ENCODE measurements at places on chromosomes 7 and 10. TPM values are rescaled to one million over a fixed set of nuclear protein-coding genes. Genes with fewer than 3 reads are reported as not detected.

DNA sequence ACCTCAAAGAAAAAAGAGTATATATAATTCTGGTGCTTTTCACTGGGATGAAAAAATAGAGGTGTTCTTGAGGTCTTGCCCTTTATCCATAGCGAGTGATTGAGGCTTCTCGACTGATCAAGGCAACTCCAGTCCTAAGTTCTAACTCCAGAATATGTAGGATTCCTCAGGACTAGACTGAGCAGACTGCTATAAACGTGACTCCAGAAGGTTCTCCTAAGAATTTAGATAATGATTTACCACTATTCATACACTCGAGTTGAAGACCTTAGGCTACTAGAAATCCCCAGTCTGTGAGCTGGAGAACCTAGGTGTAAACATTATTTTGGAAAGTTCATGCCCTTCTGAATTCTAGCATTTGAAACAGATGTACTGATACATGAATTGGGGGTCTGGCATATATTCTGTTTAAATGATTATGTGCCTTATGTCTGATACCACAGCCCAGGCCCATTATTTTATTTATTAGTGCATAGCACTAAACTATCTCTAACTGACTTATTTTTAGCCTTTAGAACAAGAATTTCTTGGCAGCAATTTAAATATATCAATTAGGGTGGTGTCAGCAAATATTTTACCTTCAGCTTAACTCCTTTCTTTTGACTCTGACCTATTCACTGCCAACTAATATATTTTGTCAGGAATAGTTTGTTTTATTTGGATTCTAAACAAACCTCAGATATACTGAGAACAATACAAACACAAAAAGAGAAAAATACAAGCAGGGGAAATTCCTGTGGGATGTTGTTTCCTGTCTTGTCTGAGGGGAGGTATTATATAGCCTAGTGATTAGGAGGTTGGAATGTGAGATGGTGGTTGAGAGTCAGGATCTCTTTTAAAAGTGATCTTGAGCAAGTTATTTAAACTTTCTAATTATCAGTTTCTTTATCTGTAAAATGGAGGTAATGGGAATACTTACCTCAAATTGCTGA is 75.8 kb downstream of the PODXL start:
- no peak for DNase-seq

DNA sequence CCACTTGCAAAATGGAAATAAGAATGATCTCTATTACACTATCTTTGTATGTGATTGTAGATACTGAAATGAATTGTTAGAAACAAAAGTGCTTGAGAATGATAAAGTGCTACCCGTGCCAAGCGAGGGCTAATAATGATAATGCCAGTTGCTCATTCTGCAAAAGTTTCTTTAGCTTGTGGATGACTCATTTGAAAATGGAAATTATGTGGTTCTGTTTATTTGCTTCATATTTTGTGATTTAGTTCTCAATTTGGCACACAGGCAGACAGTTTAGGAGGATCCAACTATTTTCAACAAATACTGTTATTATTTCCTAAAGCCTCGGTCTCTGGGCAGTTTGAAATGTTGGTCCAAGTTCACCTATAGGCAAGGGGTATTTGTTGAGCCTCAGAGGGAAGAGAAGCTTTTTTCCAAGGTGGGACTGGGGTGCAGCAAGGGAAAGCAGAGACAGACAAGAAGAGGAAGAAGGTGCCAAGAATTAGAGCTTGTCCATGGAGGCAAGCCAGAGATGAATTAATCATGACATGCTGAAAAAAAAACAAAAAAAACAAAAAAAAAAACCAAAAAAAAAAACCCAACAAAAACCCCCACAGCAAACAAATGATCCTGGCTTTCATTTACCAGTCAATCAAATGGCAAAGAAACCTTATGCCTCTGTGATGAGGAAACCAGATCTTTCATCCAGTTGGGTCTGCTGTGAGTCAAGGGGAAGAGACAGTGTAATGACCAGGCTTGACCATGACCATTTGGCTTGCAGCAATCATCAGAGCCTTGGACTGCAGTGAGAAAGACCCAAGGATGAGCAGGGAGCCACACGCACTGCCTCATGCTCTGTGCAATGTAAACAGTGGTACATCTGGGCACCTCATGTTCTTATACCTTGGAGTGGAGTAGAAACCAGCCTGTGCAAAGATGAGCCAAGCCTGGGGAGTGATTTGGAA is 285.0 kb upstream of the HABP2 start:
- no peak for DNase-seq

GRCh38 chr7:66362136-66362535 is 157.0 kb downstream of the TPST1 start:
- no peak for DNase-seq

GRCh38 chr10:36256166-36256565 is 614.1 kb upstream of the FZD8 start:
- no peak for DNase-seq

DNA sequence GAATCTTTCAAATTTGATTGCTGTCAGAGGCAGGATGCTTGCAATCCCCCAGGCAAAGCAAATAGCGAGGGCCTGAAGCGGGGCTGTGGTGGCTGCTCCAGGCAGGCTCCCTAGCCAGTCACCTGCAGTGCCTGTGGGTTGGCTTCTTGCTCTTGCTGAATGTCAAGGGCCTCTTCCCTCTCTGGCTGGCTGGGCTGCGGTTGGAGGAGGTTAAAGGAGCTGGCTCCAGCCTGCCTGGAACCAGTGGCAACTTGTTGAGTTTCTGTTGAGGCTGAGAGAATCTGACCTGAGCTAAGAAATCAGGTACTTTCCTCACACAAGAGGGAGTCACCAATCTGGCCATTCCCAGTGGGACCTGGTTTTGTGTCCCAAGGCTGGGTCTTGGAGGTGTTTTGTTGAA is 134.7 kb downstream of the TMEM178B start:
- DNase-seq, result no peak

DNA sequence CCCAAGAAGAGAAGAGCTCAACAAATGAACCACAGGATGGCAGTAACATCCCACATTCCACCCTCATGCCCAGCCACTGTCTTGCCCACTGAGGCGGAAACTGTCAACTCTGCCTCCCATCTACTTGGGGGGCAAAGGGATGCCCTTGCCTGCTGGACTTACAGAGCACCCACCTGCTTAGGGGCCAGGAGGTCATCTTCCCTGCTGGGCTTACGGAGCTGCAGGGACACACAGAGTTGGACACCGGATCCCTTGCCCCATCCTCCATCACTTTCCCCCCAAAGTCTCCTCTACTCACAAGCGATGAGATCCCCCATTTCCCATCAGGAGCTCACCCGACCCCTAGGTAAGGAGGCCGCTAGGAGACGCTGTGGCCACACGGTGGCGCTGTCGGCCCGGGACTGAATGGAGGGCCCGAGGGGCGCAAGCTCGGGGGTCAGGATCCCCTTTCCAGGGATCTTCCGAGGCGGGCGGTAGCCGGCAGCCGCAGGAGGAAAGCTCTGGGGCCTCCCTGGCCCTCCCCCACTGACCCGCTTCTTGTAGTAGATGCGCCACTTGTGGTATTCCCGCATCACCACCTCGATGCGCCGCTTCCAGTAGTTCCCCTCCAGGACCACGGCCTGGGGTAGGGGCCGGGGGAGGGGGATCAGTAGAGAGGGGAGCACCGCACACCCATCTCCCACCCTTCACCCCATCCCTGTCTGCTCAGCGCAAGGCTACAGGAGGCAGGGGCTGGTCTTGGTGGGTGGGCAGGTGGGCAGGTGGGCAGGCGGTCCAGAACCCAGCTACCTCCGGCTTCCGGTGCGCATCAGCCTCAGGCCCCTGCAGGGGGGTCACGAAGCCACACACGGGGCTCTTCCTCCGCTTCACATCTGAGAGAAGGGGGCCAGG is 17.3 kb downstream of the MLXIPL start:
- peak; percentile 81 for DNase-seq

GRCh38 chr7:105224884-105225651 is 163.7 kb downstream of the SRPK2 start:
- no peak for DNase-seq

GRCh38 chr7:137325927-137326326 is 17.6 kb downstream of the PTN start:
- DNase-seq, result no peak

DNA sequence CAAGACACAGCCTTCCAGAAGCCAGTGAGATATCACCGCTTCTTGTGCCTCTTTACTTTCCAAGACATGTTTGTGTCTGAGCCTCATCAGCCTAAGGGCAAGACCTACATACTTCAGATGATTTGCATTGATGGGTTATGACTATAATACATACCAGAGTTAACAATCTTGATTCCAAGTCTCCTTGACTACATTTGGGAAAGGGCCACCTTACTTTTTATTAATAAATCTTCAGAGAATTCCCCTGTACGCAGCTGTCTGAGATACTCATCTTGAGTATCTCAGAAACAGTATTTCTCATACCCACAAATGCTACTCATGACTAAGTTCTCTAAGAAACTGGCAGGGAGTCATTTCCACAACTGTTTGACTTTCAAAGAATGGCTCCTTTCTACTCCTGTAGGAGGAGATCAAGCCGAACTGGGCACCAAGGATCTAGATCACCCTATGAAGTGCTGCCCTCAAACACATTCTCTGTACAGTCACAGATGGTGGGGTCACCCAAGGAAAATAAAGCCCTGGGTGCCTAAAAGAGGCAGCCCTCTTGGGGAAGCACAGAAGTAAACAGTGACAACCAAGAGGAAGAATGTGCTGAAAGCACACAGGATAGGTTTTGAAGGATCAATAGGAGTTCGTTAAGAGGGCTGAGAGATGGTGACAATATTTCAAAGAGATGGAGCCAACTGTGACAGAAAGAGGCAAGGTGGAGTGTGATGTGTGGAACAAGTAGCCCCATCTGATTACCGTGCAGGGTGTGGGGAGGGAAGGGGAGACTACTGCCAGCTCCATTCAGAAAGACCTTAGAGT is 138.9 kb downstream of the JAZF1 start:
- DNase-seq, result no peak

DNA sequence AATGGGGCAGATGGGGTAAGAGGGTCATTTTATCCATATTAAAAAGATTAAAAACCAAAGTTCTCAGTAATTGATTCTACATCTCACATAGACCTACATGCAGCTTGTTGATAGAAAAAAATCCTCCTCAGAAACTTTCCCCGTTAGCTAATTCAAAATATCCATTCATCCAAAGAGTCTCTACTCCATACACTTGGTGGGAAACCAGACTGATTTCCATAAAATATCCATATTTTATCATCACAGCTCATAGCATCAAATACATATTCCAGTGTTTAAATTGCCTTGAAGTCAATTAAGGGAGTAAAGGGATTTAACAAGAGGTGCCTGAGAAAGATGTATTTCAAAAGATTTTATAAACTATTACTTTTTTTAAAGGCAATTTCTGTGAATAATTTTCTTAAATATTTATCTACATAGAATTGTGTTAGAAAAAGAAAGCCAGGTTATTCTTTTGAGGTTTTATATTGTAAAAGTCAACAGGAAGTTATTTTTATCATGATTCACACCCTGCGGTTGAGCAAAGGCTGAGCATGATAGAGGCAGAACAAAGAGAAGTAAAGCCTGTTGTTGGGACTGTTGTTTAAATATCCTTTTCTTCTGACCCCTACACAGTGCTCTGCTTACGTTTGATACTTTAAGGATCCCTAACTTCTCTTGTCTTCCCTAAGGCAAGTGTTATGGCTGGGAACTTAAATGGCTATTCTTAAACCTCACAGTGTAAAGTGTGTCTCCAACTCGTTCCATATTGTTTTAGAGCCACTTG is 266.7 kb downstream of the PRKG1 start:
- no peak for DNase-seq

CRHR2 gene
- total RNA-seq, result not detected

RAPGEF5 gene
- total RNA-seq, result 0.34 TPM

Measured in activated naive CD8-positive, alpha-beta T cell treated with anti-CD3 and anti-CD28 coated beads, Interleukin-2, amount 10 ng/mL, durations not matched to agents 7 days and 5 days (primary cell).